ENCODE measurements at places on chromosomes 7 and 10.

- DNase-seq = no peak
Measured at GRCh38 chr7:105496521-105496920, 25.6 kb downstream of the PUS7 start.

GRCh38 chr10:119308089-119308488, 100.7 kb downstream of the GRK5 start:
- DNase-seq = no peak

DNA sequence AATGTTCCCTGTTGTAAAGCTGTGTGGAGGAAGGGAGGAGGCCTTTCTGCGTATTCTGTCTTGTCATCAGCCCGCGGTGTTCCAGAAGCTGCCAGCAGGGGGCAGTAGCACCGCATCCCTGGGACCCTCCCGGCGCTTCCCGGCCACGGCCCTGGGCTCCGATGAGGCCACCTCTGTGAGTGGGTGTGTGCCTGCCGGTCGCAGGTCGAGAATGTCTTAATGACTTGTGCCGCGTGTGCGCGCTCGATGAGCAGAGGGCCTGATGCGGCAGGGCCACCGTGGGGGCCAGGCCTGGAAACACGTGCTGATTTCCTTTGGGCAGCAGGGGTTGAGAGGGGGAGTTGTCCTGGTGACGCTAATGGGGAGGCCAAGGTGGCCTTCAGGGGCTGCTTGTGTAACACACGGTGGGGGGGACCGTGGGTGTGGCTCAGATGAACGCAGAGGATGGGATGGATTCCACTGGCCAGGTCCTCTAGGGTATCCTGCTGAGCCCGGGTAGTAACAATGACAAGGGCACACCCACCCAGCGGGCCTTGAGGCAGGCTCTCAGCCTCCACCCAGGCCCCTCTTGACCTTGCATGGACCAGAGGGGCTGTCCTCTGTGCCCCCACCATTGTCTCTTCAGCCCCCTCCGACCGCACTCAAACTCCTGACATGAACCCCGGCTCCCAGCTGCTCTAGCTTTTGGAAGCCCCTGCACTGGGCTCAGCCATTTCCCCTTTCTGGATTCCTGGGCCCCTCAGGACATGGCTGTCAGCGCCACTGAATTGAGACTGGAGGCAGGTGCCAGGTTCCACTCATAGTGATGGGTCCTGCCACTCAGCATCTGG, 135.9 kb upstream of the PODXL start:
- DNase-seq = no peak

- DNase-seq = no peak
Measured at GRCh38 chr7:82335001-82335400, 108.6 kb downstream of the CACNA2D1 start.

GRCh38 chr10:104391150-104391968, 37.7 kb downstream of the CFAP58 start:
- no peak for DNase-seq

DNA sequence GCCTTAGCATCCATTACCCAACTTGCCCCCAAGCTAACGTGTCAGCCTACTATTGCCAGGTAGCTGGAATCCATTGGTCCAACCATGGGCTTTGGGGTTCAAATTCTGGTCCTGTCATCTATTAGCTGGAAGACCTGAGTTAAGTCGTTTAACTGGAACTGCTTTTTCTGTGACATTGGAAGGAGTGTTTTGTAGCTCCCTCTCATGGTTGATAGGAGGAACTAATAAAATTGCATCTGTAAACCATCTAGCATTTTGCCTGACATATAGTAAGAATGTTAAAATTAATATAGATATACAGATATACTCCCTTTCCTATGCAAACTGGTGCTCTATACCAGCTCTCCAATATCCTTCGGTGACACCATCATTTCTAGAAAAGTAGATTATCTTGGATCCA, 23.8 kb upstream of the SLF2 start:
- DNase-seq = no peak

GRCh38 chr10:113446739-113447138, 106.1 kb upstream of the HABP2 start:
- DNase-seq = no peak

DNA sequence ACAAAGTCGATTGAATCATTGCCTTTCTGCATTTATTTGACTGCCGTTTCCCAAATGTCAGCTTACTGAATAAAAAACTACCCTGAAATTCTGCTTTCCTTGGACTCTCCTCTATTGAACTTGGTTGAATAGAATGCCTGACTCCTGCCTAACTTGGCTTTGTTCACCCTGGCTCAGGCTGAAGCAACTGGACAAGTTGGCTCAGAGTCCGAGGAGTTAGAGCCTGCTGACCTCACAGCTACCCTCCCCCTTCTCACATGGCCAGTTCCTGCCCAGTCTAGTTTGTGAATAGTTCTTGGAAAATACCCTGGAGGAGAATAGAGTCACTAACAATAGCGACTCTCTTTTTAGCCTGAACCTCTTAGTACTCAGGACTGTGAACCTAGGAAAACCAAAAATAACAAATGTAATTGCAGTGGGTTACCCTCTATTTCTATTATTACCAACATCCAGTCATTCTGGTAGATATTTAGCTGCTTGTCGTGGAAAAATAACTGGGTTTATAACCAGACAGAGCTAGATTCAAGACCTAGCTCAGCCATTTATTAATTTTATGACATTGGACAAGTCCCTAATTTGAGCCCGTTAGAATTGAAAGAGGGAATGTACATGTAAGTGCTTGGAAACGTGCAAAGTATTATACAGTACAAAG, 17.3 kb upstream of the NRBF2 start:
- DNase-seq = peak; percentile 61

DNA sequence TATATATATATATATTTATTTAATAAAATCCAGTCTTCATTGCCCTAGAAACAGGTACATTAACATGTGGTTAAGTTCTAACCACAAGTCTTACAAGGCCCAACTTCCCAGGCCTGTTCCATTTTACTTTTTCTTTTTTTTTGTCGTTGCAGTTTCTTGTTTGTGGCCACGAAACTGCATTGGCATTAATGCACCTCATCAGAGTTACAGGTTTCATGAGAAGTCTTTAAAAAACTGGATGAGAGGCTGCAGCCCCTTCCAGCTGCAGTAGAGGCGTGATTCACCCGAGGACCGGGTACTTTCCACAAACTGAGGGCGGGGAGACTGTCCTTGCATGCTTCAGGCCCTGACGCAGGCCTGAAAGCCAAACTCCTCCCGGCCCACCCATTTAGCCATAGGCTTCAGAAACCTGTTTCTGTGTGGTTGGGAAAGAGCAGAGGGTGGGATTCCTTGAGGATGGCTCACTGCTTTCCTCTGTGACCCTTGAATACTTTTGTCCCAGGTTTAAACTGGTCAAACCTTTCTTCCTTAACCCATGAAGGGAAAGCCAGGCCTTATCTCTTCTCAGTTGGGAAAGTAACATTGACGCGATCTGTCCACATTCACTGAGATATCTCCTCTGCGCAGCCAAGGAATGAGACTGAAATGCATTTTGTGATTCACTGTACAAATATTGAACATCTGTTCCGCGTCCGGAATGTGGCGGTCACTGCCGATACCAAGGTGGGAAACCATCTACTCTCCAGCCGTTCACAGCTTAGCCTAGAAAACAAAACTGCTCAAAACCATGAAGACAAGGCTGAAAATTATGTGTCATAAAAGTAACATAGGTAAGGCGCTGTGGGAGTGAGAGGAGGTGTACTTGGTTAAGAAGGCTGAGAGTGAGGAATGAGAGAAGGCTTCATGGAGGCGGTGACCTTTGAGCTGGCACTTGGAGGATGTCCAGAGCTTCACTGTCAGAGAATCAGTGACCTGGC, 311.7 kb downstream of the GATA3 start:
- DNase-seq = no peak

GRCh38 chr7:20959281-20959680, 172.6 kb upstream of the SP8 start:
- no peak for DNase-seq

DNA sequence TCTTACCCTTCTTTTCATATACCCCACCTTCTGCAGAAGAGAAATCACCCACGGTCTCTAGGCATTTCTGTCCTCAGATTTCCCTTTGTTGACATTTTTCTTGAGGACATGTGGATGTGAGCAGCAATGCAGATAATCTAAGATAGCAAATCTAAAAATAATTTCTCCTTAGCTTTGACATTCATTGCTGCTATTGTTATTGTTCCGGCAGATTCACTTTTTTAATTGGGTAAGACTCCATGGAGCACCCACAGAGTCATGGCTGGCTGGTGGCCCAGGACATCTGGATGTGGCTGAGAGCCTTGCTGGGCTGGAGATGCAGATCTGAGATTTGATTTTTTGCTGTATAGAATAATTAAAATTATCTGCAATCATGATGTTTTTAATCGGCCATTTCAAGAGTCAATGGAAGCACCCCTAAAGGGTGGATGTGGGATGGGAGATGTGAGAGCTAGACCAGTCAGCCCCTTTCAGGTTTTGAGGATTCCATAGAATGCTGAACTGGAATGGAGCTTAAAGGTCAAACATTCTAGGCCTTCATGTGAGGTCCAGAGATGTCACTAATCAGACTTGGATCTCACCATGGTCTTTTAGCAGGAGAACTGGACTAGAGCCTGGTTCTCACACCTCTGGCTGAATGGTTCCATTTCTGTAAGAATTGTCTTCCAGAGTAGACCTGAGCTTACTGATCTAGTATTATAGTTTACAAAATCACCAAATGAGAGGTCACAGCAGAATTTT, 37.5 kb downstream of the TAS2R41 start:
- DNase-seq = no peak

DNA sequence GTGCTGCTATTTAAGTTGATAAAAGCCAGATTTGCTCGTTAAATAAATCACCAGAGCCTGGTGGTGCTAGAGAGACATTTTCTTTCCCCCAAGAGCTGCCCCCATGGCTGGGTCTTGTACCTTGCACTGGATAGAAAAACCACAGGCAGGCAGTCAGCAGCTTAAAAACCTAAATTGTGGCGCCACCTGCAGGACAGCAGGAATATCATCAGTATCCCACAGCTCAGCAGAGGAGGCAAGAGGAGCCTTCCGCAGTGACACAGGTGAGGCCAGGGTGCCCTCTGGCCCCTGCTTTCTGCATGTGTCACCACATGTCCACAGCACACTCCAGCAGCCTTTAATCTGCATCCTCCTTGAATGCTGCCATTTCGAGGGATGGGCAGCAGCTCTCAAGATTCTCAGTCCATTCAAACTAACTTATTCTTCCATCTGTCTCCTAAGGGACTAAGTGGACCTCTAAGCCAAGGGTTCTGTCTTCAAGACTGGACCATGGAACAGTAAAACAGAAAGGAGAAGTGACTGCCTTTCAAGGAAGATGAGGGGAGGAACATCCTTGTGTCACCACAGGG, 4.5 kb upstream of the PLXNA4 start:
- peak; percentile 45 for DNase-seq

DNA sequence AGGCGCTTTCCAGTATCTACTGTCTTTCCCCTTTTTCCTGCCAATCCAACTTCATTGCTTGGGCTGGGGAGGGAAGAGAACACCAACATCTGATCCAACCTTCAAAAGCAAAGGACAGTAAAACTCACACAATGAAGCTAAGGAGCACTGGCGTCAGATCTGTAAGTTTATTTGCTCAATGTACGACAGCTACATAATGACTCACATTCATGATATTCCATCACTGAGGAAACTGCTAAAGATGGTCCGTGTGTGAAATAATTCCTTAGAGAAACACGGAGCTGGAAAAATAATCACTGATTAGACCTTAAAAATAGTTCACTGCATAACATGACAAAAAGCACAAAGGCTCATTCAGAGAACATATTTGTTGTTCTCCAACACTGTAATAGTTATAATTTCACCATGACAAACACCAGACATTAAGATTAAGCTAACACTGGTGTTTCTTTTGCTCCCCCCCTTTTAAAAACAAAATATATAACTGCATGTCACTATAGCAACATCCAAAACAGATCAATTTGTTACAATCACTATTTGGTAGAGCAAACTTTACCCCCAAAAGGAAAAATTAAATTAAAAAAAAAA, 24.3 kb downstream of the HSPB1 start:
- DNase-seq = no peak
